T-helper 17 cell (primary cell): ENCODE measurements at places on chromosomes 6 and 20.

- no peak for DNase-seq
Measured at GRCh38 chr6:52221302-52221701, 23.0 kb downstream of the IL17F start.

GRCh38 chr6:98469141-98469540 lies 365.2 kb upstream of the POU3F2 start:
- DNase-seq, result no peak

- DNase-seq, result no peak
Measured at GRCh38 chr20:32495217-32495565, 89.9 kb downstream of the NOL4L start.

- no peak for DNase-seq
Measured at GRCh38 chr20:30816182-30816645, 441.2 kb upstream of the DEFB115 start.

- DNase-seq, result no peak
Measured at GRCh38 chr20:61949714-61950640, 115.7 kb downstream of the TAF4 start.

- DNase-seq, result no peak
Measured at GRCh38 chr6:122610690-122611455, 668 bp downstream of the PKIB start.
